ENCODE measurements at places on chromosomes 7 and 10.

DNA sequence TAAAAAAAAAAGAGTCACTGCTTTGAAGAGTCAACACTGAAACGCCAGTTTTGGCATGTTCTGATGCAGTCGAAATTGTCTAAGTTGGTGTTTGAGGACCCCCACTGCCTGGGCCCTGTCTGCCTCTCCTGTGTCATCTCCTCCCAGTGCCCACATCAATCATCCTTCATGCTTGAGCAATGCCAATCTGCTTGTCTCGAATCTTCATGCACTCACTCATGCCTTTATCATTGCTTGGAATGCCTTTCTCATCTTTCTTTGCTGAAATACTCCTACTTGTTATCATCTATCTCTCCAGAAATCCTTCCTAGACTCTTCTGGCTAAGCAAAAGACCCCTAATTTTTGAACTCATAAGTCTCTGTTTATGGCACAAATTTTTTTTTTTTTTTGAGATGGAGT is 42.1 kb upstream of the PLPP4 start:
- DNase-seq: no peak

- no peak for DNase-seq
Measured at GRCh38 chr7:105664816-105665525, 83.7 kb upstream of the EFCAB10 start.

- DNase-seq: no peak
Measured at GRCh38 chr10:12198156-12198555, 2.2 kb downstream of the CDC123 start.

DNA sequence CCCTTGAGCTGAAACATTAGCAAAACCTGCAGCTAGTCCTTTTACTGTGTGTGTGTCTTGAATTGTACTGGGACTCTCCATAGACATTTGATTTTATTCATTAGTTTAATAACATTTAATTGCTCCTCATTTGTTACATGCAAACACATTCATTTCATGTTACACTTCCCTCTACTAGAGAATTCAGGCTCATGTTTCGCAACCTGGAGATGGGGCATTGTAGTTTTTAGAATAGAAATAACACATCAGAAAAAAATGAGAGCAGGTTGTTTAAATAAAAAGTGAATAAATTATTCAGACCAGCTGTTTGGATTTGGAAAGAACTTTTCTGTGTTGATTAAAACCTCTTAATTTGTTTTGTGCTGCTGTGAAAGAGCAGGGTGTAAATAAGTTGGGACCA is 243.9 kb downstream of the ETV1 start:
- no peak for DNase-seq

DNA sequence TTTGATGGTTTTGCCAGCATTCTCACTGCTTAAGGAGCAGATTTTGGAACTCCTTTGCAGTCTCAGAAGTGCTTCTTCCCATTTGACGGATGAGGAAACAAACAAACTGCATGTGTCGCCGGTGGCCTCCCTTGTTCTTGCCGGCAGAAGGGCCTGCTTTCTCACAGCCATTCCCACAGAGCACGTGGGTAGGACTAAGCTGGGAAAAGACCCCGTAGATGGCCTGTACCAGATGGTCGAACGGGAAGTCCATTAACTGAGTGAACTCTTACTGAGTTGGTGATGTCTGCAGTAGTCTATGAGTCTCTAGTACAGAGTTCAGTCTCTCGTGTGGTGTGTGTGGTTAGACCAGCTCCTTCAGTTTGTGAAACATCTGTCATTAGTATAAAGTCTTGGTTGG is 131.9 kb downstream of the TRRAP start:
- no peak for DNase-seq

DNA sequence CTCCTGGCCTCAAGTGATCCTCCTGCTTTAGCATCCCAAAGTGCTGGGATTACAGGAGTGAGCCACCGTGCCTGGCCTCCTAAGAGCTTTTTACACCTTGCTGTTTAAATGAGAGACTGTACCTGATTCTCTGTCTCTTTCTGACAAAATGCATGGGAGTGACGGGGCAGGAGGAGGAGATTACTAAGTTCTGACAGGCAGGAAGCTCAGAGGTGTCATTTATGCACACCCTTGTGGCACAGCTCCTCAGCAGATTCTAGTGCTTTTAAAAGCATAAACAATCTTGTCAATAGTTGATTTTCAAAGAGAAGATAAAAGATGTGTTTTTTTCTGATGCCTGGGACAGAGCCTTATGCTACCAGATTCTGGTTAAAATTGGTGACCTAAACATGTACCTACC is 39.7 kb upstream of the STEAP4 start:
- no peak for DNase-seq
